NCI-H1417 (cell line): ENCODE measurements at places on chromosomes 4 and X.

- no peak for DNase-seq
Measured at GRCh38 chrX:118928151-118928550, 46.3 kb upstream of the LONRF3 start.

GRCh38 chr4:6855692-6856297 lies 53.8 kb upstream of the TBC1D14 start:
- peak; percentile 37 for DNase-seq

DNA sequence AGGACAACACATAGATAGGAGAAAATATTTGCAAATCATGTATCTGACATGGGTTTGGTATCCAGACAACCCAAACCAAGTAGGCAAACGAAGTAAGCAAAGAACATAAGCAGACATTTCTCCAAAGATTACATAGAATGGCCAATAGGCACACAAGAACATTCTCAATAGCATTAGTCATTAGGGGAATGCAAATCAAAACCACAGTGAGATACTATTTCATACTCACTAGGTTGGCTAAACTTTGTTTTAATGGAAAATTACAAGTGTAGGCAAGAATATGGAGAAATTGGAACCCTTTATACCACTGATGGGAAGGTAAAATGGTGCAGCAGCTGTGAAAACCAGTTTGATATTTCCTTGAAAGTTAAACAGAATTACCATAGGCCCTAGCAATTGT lies 74.7 kb downstream of the CHRNA9 start:
- DNase-seq, result no peak

- no peak for DNase-seq
Measured at GRCh38 chrX:91079342-91080114, 355.1 kb upstream of the PABPC5 start.

DNA sequence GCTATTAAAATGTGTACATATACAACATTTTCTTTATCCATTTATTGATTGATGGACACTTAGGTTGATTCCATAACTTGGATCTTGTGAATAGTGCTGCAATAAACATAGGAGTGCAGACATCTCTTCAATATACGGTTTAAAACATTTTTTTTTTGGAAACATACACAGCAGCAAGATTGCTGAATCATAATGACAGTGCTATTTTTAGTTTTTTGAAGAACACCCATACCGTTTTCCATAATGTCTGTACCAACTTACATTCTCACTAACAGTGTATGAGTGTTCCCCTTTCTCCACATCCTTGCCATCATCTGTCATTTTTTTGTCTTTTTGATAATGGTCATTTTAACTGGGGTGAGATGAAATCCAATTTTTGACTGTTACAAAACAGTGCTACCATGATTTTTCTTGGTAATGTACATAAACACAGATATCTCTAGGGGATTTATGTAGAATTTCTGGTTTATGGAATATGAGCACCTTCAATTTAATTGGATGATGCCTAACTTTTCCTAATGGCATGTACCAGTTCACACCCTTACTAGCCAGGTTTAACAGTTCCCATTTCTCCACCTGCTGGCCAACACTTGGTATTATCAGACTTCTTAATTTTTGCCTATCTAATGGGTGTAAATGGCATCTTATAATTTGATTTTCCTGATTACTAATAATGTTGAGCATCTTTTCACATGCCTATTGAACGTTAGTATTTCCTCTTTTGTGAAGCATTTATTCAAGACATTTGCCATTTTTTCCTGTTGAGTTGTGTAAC lies 21.0 kb upstream of the TMSB15B start:
- peak; percentile 67 for DNase-seq

DNA sequence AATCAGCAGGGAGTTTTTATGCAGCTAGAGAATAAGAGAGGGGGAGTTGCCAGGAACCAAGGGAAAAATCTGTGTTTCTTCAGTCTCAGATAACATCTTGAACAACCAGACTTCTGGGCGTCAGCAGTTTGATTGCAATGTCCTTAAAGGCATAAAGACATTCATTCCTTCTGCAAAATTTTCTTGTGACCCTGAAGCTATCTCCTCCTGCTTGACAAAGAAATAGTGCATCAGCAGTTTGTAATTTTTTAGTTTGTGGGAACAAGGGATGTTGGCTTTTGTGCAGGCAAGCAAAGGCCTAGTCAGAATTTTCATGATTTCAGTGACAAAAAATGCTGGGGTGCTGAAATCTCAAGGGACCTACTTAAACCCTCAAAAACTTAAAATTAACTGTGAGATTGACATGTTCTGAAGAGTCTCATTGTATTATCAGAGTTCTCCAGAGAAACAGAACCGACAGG lies 125.8 kb upstream of the UNC5C start:
- DNase-seq, result no peak

DNA sequence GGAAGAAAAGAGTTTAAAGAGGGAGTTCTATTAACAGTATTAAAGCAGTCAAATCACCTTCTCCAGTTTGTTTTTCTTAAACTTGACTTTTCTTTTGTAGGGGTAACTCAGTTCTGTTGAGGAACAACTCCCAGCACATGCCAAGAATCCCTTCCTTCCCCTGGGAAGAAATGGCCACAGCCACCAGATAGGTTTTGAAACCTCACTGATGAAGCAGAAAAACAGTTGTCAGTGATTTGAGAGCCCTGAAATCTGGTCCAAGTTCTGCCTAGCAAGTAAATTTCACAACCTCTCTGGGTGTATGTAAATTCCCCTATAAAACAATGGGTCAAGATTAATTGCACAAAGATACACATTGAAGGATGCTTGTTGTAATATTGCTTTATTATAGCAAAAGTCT lies 167.1 kb downstream of the DHX15 start:
- DNase-seq, result no peak

DNA sequence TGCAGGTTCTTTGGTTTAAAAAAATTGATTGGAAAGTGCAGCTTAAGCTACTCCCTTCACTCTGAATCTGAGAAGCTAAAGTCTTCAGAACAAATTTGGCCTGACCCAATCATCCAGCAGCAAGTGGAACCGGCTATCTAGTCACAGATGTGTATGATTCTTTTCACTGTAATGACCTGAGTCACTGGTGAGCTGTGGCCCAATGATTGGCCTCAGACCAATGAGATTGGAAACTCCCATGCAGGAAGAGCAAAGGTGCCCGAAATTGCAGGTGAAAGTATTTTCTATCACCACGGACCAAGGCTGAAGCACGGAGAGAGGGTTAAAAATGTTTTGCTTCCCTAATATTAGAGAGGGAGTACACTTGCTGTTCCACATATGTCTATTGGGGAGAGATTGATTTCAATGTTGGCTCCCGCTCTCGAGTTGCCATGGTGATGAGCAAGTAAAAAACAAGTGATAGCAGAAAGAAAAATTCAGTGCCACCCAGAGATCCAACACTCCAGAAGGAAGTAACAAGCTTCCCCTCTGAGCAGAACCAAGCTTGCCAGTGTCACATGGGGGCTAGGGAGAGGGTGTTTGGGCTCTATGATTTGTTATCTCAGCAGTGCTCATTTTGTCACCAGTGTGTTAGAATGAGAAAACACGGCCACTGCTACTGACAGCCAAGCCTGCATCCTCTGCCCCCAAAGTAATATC lies 11.2 kb downstream of the RIPPLY1 start:
- DNase-seq, result no peak

- DNase-seq, result no peak
Measured at GRCh38 chr4:189597341-189597740, 343.3 kb upstream of the FRG1 start.

- no peak for DNase-seq
Measured at GRCh38 chrX:153735274-153735673, 10.6 kb downstream of the ABCD1 start.

DNA sequence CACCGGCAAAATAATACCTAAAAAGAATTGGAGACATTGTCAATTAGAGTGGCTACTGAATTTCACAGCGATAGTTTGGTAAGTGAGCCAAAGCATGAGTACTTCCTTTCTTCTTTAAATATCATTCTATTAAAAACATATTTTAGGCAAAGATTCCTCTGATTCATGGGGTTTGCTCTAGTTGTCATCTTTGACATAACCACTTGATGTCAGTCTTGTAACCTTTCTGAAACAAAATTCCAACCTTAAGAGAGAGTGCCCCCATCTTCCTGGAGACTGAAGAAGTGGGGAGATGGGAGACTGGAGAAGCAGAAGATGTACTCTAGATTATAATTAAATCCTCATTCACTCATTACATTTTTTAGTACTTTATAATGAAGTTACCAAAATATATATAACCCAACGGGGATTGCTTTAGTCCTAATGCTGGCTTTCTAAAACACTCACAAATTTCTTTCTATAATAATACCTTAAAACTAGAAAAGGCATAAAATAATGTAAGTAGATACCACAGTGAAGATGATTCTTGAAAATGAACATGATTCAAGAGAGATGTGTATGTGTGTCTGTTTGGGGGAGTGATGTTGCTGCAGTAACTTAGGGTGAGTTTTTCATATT lies 96.4 kb downstream of the EMCN start:
- DNase-seq, result peak; percentile 4

GRCh38 chr4:178316211-178316610 lies 874.0 kb upstream of the AGA start:
- DNase-seq, result no peak

DNA sequence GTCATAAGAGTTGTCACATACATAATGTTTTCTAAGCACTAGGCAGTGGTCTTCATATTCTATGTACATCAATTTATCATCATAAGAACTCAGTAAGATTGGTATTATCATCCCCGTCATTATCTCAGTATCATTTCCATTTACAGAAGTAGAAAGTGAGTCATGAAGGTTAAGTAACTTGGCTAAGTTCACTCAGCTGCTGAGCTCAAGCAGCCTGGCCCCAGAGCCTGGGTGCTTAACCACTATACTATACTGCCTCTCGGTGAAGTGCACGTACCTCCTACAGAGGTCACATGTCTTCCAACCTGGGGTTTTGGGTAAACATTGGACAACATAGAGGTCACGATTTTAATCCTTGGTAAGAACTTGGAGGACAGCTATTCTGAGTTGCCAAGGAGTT lies 161.5 kb upstream of the GATB start:
- no peak for DNase-seq
